ENCODE measurements at places on chromosomes 4 and X.

- no peak for DNase-seq
These were observed 485.0 kb upstream of the FAT1 start for GRCh38 chr4:187208651-187209050.

GRCh38 chrX:132491191-132491590 is 2.4 kb upstream of the MBNL3 start:
- DNase-seq, result peak; percentile 57

DNA sequence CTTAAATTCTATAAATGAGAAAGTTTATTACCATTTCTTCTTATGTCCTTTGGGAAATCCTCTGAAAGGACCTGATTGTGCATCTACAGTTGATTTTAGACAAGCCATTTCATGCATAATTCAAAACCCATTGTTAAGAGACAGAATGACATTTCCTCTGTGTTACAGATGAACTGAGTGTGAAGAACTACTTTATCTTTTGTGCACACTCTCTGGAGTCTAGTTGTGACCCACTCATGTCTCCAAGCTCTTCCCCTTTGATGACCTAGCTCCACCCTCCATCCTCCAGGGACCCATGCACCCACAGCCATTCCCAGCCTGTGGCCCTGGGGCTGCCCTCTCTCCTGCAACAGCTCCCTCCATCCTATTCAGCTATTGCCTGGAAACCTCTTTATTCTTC is 57.5 kb upstream of the BMPR1B start:
- DNase-seq, result no peak

DNA sequence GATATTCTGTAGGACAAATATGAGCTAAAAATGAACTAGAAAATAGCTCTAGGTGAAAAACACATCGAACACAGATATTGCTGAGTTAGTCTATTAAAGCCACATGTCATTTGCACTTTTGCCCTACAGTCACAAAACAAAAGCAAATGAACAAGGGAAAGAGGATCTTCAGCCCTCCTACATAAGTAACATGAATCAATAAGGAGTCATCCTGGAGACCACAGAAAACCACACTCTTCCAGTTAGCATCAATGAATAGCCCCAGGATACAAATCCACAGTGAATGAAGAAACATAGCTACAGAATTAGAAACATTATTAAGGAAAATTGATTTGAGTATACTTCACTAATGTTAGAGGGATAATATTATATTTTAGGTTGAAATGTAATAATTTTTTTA is 311.4 kb downstream of the MAPK10 start:
- no peak for DNase-seq

- DNase-seq, result peak; percentile 67
These were observed 16.0 kb downstream of the CCNQ start for GRCh38 chrX:153582896-153583295.

GRCh38 chr4:136864604-136865185 is 667.6 kb downstream of the PCDH18 start:
- DNase-seq, result peak; percentile 46

DNA sequence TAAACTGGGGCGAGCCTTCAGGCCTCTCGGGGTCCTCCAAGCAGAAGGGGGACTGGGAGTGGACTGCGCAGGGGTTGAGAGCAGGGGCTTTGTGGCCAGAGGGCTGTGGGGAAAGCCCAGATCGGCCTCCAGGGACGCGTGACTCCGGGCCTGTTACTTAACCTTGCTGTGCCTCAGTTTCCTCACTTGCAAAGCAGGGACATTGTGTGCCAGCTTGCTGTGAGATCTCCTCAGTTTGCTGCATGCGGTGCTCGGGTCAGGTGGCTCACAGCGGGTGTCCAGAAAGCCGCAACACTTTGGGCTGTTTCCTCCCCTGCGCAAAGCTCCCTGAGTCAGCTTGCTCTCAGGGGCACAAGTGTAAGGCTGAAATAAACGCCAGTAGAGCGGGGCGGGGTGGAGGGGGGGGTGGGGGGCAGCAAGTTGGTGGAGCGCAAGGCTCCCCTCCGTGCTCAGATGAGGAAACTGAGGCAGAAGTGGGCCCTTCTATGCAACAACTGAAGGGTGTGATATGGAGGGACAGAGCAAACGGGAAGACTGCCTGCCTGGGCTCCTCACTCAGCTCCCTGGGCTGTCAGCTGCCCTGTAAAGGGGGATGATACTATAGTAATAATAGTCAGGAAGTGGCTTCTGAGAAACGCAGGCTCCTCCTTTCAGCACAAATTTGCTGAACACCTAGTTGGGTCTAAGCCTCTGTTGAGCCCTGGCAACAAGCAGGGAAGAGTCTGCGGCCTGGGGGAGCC is 101.0 kb downstream of the HMX1 start:
- no peak for DNase-seq

GRCh38 chrX:3715921-3716320 is 2.5 kb upstream of the PRKX start:
- no peak for DNase-seq

GRCh38 chrX:20046223-20046622 is 55.4 kb upstream of the BCLAF3 start:
- no peak for DNase-seq

DNA sequence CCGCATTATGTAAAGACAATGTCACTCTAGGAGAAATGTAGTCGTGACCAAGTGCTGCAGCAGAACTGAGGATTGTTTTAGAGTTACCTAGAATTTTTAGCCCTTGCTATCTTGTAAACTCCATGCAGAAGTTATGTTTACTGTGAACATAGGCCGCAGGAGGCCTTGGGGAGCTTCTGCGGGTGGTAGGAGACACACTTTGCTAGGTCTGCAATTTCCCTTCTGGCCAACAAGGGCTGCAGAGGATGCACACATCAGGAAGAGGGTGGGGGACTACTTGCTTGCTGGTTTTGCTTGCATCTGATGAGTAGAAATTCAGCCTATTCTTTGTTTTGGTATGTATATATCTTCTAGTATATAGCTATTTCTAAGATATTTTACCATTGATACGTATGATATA is 23.1 kb downstream of the BANK1 start:
- DNase-seq, result no peak

DNA sequence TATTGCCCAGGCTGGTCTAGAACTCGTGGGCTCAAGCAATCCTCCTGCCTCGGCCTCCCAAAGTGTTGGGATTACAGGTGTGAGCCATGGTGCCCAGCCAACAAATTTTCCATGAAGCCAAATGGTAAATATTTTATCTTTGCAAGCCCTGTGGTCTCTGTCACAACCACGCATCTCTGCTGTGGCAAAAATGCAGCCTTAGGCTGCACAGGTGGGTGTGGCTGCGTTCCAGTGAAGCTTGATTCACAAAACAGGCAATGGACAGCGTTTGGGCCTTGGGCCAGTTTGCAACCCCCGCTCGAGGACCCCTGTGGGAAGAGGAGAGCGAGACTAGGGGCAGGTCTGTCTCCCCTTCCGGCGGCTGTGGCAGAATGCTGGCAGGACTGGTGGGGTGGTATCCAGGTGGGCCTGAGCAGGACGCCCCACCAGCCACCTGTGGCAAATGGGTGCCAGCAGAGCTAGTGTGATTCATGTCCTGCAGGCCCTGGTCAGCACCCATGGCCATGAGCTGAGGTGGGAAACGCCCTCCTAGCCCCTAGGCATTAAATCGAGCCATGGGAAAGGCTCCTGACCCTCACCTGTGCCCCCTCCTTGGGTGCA is 19.7 kb downstream of the HTRA3 start:
- DNase-seq, result no peak

GRCh38 chr4:73589887-73590801 is 30.1 kb downstream of the RASSF6 start:
- no peak for DNase-seq

DNA sequence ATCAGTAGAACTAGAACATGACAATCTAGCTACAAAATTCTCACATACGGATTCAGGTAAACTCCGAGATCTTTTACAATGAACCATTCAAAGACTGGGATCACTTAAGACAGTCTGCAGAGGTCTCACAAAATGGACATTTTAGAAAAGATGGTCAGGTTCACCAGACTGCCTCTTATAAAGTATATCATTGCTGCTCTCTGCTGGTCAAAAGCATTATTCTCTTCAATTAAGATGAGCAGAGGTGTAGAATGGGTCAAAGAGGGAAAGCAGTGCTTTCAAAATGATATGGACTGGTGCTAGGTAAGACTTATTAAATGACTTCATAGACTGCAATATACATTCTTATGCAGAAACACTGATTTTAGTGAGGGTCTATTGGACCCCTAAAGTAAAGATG is 434.7 kb downstream of the PACRGL start:
- peak; percentile 40 for DNase-seq

GRCh38 chrX:54397113-54397512 is 39.3 kb upstream of the WNK3 start:
- DNase-seq, result no peak

DNA sequence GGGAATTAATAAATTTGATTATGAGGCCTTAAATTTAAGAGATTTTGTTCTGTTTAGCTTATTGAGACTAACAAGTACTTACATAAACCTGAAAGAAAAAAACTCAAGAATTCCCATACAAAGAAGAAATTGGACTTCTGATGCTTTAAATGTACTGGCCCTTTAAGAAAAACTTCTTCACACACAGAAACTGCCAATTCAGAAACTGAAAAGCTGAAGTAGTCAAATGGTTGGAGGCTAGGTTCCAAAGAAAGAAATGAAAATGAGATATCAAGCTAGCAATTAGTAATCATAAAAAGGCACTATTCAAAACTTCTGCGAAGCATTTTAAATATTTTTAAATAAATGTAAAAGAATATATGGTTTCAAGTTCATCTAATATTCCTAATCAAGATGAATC is 151.3 kb downstream of the THOC2 start:
- no peak for DNase-seq

GRCh38 chr4:159287767-159288166 is 184.9 kb downstream of the RAPGEF2 start:
- no peak for DNase-seq

DNA sequence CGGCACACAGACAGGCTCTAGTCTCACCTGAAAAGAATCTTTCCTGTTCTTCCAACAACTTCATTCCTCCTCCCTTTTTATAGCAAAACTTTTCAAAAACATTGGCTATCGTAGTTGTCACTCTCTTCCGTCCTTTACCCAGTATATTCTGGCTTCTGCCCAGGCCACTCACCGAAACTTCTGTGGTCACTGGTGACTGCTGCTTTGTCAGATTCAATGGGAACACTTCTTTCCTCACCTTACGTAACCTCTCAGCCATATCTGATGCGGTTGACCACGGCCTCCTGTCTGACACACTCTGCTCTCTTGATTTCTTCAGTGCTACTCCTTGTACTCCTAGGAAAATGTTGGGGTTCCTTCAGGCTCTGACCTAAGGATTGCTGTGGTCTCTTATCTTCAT is 9.2 kb upstream of the RNF150 start:
- DNase-seq, result no peak

DNA sequence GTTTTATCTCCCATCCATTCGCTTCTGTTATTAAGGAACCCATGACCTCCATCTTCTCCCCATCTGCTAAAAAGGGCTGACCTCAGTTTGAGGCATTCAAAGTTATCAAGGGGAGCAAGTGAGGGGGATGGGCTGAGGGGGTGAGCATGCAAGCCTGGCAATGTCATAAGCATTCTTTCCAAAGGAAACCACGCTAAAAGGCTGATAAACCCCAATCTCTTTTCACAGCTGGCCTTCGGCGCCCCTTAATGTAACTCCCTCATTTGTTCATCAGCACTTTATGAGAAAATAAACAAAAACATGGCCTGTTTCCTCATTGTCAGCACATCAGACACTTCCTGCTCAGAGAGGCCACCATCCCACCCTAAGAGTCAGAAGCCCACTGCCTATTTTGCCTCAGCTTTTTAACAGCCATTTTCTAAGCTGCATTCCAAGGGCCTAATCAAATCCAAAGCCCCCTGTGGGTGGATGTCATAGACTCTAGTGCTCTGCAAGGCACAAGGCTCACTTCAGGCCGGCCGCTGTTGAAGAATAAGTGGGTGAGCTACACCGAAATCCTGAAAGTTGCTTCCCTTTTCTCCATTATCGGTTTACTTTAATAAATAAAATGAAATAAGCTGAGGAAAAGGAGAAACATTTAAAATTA is 92.0 kb upstream of the SRD5A3 start:
- no peak for DNase-seq

DNA sequence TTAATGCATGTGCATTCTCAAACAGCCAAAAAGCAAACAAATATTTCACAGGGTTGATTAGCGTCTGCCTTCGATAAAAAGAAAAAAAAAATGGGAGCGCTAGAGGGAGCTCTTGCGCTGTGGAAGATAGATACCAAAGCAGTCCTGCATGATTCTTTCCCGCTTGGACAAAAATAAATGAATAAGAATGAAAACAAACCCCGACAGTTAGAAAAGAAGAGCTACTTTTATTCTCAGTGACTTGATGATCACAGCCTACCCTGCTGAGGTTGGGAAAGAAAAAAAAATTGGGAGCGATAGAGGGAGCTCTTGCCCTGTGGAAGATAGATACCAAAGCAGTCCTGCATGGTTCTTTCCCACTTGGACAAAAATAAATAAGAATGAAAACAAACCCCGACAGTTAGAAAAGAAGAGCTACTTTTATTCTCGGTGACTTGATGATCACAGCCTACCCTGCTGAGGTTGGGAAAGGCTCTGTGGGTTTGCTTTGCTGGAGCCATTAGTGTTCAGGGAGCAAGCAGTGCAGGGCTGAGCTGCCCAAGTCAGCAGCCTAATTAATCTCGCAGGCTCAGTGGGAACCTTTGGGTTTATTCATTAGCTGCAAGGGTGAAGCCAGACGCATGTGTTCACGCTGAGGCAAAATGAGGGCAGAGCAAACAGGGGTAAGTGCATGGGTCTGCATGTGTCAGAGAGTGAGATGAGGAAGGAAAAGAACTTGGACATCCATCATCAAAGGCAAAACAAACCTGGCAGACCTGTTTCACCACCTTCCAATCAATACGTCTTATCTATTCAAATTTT is 249.3 kb upstream of the PRKX start:
- no peak for DNase-seq

DNA sequence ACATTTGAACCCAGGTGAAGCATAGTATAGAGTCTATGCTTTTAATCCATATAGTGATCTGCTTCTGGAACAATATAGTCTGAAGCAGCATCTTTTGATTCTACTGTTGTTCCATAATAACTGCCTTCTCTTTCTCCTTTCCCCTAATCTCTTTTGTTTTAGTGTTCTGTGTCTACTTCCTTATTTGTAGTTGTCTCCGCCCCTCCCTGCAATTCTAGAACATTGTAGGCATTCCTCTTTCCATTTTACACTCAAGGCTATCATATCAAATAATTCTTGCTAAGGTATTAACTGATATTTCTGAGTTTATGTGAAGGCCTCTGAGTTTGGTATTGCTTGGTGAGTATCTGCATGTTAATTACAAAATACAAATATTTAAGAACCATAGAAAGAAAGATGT is 11.6 kb downstream of the BLTP1 start:
- DNase-seq, result no peak

DNA sequence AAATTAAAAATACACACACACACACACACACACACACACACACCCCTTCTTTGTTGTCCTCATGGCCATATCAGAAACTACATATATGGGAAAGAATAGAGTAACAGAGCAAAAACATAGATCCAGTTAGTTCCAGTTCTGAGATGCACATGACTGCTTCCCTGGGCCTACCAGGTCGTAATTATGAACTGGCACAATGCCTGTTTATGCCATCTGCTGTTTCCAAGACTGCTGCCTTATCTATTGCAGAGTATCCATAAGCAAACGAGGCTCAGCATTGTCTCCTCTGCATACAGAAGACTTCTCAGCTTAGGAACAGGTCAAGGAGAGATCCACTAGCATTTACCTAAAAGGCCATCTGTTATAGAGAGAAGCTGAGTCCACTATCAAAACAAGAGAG is 789.0 kb downstream of the TECRL start:
- DNase-seq, result no peak

GRCh38 chr4:53574528-53574927 is 16.8 kb downstream of the LNX1 start:
- no peak for DNase-seq

GRCh38 chr4:87114245-87115062 is 106.0 kb downstream of the KLHL8 start:
- no peak for DNase-seq
